Osteocyte (in vitro differentiated cells): ENCODE measurements at places on chromosomes 13 and 19. TPM values are rescaled to one million over a fixed set of nuclear protein-coding genes. Genes with fewer than 3 reads are reported as not detected.

The C19orf33 gene
- total RNA-seq = not detected in 2 replicates

The CPB2 gene
- not detected in 2 replicates for total RNA-seq

- H3K27me3 ChIP-seq = peaks cover 15% of the 10 kb centered on the region
- H3K36me3 ChIP-seq = no peaks in the 10 kb centered on the region
- H3K4me3 ChIP-seq = no peak overlapping the region
- no peak overlapping the region for H3K27ac ChIP-seq
- DNase-seq = no peak
Observed at GRCh38 chr13:106958621-106959048, 390.7 kb upstream of the ARGLU1 start.

The IRGC gene
- total RNA-seq = not detected in 2 replicates

GRCh38 chr13:74040200-74040599, 94.0 kb downstream of the KLF12 start:
- H3K4me1 ChIP-seq = peaks cover 19% of the 10 kb centered on the region
- H3K27me3 ChIP-seq = no peaks in the 10 kb centered on the region
- DNase-seq = no peak
- no peak overlapping the region for H3K27ac ChIP-seq
- H3K36me3 ChIP-seq = peaks cover 8% of the 10 kb centered on the region
- H3K4me3 ChIP-seq = no peak overlapping the region

The PLPP2 gene
- 1.5 and 1.9 TPM in 2 replicates for total RNA-seq

DNA sequence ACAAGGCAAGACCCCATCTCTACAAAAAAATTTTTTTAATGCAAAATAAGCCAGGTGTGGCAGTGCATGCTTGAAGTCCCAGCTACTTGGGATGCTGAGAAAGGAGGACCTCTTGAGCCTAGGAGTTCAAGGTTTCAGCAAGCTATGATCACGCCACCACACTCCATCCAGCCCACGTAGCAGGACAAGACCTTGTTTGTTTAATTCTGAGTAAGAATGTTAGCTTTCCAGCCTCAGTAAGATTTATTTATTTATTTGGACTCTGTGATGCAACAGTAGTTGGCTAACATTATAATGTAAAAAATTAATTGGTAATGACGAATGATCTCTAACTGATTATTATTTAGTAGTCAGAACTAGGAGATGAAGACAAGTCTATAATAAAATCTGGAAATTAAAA, 23.3 kb downstream of the N4BP2L2 start:
- H3K36me3 ChIP-seq = peaks cover 55% of the 10 kb centered on the region
- H3K27ac ChIP-seq = no peak overlapping the region
- H3K4me1 ChIP-seq = no peaks in the 10 kb centered on the region
- no peak for DNase-seq
- no peak overlapping the region for H3K4me3 ChIP-seq

DNA sequence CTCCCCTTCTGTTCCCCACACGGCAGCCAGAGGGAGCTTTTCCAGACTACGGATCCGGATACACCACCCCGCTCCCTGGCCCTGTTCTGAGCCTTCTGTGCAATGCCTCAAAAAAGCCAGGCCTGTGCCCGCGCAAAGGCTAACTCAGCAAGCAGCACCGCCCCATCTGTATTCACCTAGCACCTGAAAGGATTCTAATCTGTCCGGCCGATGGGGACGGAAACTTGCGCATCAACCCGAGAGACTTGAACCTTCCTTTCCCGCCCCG, 589 bp downstream of the ZBTB45 start:
- peak overlapping the region; percentile 98 for H3K27ac ChIP-seq
- H3K4me3 ChIP-seq = peak overlapping the region; percentile 97
- peak; percentile 89 for DNase-seq
- peaks cover 10% of the 10 kb centered on the region for H3K36me3 ChIP-seq

The BTBD2 gene
- total RNA-seq = 86.0 and 95.9 TPM in 2 replicates

The SGCG gene
- total RNA-seq = 0.29 and 0.70 TPM in 2 replicates

The CCDC169 gene
- total RNA-seq = 0.43 and 0.60 TPM in 2 replicates

The TUBB4A gene
- not detected in 2 replicates for total RNA-seq

DNA sequence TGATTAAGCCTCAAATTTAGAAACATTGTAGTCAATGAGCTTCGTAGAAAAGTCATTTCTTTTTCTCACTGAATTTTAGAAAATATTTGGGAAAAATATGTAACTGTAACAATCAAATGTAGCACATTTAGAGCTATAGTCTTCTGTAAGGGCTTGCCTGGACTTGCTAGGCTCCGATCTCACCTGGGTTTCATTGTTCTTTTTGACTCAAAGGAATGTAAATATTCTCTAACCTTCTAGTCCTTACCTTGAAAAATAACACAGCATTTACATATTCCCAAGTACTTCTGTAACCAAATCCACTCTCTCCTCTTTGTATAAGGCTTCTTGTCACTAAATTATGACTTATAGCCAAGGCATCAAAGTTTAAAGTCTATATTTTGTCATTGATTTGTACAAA, 2.9 kb upstream of the UFM1 start:
- H3K36me3 ChIP-seq = peaks cover 4% of the 10 kb centered on the region
- H3K27me3 ChIP-seq = no peaks in the 10 kb centered on the region
- DNase-seq = no peak
- H3K4me1 ChIP-seq = peaks cover 23% of the 10 kb centered on the region
- no peak overlapping the region for H3K4me3 ChIP-seq
- no peak overlapping the region for H3K27ac ChIP-seq

DNA sequence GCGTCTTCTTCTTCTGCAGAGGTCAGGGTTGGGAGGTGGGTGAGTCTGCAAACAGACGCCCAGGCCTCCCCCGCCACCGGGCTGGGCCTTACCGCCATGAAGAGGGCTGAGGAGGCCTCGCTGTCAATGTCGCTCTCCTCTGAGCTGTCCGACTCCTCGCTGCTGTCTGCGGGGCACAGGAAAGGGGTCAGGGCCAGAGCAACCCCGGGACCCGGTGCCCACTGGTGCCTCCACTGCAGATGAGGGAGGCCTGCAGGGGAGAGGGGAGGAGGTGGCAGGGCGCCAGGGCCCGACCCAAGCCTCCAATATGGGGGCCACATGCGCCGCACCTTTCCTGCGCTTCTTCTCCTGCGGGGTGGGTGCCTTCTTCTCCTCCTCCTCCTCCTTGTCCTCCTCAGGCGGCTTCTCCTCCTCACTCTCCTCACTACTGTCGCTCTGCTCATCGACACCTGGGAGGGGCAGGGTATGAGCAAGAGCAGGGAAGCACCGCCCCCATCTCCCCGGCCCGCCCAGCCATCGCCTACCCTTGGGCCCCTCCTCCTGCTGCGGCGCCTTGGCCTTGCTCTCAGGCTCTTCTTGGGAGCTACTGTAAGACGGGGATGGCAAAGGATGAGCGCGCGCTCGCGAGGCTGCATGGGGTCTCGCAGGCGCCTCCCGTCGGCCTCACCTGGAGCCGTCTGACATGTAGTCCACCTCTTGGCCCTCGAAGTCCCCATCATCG, 5.5 kb upstream of the PSPN start:
- H3K4me1 ChIP-seq = peaks cover 7% of the 10 kb centered on the region
- H3K36me3 ChIP-seq = peaks cover 37% of the 10 kb centered on the region
- DNase-seq = no peak
- no peak overlapping the region for H3K4me3 ChIP-seq

The ZNF568 gene
- total RNA-seq = 11.5 and 13.2 TPM in 2 replicates
